ENCODE measurements at places on chromosomes 5 and 9.

GRCh38 chr5:150045549-150045948 is 40.8 kb downstream of the CSF1R start:
- no peak for DNase-seq

DNA sequence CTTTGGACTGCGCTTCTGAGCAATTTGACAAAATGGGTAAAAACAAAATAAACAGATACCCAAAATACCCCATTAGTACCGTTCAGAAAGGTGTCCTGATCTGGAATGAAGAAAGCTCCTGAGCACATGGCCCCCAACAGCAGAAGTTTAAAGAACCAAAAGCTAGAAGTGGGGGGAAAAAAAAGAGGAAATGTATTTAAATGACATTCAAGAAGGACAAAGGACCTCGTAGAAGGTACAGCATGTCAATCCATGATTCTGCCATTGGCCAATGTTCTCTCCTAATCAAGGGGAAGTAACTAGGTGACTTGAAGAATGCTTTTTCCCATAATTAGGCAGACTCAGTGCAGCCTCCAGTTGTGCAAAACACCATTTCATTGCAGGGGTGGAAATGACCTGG is 78.6 kb downstream of the SERINC5 start:
- no peak for DNase-seq

- DNase-seq, result no peak
Measured at GRCh38 chr9:126641118-126641851, 27.6 kb downstream of the LMX1B start.

- no peak for DNase-seq
Measured at GRCh38 chr9:133740911-133741310, 2.8 kb upstream of the SARDH start.

DNA sequence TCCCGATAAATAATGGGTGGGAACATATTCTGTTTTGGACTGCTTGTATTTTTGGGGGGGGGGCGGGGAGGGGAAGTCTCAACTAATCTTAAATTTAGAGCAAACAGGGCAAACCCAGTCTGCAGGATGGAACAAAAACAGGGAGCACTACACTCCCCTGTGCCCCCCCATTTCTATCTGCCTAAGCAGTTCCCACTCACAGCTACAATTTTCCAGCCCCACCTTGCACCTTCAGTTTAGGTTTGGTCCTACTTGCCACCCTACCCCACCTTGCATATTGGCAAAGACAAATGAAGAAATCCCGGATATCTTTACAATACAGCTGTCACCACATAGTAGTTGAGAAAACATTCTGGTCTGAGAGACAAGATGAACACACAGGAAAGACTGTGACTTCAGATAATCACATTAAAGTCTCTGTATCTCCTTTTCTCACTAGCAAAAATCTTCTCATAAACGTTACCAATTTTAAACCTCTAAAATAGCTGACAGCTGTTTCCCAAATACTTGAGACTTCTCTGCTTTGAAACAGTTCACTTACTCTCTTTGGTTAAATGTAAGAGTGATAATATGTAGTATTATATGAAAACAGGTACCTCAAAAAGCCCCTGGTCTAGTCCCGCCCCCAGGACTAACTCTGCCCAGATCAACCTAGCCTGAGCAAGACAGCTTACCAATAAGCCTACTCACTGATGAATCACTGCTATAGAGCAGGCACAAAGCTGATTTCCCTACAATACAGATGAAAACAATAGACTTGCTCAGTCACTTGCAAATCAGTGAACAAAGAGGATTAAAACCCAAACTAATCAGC is 5.2 kb upstream of the RAPGEF6 start:
- peak; percentile 40 for DNase-seq

DNA sequence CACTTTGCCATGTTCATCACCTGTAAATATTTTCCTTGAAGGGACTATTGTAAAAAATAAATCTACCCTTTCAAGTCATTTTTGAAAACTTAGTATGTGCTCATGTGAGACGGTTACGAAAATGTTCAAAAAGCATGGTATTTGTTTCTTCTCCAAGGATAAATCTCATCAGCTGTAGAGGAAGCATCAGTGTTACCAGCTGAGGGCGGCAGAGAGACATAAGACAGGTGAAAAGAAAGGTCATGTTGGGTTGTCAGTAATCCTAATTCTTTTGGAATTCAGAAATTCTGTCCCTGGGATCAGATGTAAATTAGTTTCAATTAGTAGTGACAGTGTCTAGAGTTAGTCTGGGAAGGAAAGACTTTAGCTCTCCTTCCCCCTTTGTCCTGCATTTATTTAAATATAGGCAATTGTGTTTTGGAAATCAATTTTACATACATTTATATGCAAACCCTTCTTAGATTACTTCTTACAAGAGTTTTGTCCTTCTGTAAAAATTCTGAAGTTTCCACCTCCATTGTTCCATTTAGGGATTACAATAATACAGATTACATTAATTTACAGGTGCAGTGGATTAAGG is 791.9 kb upstream of the CDH6 start:
- no peak for DNase-seq

DNA sequence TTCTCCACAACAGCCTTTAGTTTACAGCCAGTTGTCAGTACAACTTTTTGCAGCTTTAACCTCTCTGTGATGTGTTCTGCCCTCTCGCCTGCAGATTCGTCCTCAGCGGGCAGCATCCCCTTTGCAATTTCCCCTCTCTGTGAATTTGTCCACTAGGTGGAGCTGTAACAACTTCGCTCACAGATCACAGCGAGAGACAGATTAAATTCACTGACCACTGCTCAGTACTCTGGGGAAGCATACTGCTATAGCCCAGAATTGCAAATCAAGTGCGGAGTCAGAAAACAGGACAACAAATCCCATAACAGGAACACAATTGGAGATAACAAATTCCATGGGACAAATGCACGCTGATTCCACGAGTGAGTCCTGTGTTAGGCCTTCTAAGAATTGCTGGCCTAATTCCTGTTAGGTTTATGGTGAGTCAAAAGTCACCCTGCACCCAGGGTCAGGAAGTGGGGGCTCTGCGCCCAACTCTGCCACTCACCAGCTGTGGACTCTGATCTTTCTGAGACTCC is 2124.9 kb downstream of the MAT2B start:
- DNase-seq, result peak; percentile 7

- no peak for DNase-seq
Measured at GRCh38 chr5:86716121-86716520, 98.4 kb downstream of the COX7C start.

Data from stimulated activated CD4-positive, alpha-beta T cell treated with anti-CD3 and anti-CD28 coated beads, Interleukin-2, amount 100 ng/mL, for 48 hours (primary cell).